ENCODE measurements at places on chromosomes 5 and 9.

DNA sequence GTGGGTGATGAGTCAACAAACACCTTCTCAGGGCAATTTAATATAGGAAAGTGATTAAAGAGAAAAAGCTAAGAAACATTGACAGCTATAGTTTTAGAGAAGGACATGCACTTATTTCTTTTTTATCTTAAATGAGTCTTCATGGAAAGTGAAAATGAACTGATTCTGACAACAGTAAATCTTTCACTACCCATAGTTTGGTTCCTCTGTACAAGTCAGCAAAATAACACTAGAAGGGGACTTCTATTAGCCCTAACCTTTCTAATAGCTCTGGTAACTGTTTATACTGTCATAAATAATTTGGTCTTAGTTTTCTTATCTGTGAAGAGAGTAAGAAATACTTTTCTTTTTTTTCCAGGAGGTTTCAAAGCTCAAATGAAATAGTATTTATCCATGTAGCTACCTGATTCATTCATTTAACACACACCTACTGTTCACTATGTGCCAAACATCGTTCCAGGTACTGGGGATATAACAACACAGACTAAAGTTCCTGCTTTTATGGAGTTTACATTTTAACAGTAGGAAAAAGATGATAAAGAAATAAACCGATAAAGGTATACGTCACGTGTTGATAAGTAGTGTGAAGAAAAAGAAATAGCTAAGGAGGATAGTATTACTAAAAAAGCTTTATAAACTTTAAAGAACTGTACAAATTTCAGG, 148.2 kb downstream of the PCSK1 start:
- DNase-seq: no peak

- no peak for DNase-seq
These were observed 176.4 kb downstream of the KIF4B start for GRCh38 chr5:155189981-155190380.

GRCh38 chr9:108162664-108163063, 673.1 kb upstream of the KLF4 start:
- no peak for DNase-seq

GRCh38 chr5:35138232-35138631, 90.5 kb upstream of the AGXT2 start:
- DNase-seq: no peak

DNA sequence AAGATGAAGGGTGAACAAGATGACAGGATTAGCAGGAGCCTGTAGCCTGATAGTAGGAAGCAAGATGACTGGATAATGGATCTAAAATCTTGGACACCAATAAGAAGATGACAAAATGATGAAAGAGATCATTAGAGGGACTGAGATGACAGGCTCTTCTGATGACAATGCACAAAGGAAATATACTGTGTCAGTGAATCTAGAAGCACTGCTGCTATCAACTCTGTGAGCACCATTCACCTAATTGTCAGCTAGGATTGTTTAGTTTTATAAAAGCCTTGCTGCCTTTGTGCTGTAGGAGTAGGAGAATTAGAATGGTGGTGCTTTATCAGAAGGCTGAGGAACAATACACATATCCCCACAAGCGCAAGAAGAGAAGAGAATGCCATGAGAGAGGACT, 1127.8 kb downstream of the DTWD2 start:
- no peak for DNase-seq

- no peak for DNase-seq
These were observed 15.9 kb downstream of the PLPP1 start for GRCh38 chr5:55518831-55519390.

DNA sequence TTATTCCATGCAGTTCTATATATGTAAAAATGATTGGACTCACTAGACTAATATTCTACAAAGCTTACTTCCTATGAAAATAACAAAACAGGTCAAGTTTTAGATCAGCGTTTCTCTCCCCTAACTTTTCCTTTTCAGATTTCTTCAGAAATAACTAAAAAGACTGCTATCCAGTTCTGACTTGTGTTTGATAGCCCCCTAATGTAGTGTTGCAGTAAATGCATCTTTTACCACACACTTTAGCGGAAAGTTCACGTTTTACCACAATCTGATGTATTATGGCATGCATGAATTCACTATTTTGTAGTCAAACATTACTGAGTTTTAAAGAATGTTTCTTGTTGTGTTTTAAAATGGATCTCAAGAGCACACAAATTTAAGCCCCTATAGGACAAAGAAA, 292.7 kb downstream of the RAB3C start:
- DNase-seq: no peak

DNA sequence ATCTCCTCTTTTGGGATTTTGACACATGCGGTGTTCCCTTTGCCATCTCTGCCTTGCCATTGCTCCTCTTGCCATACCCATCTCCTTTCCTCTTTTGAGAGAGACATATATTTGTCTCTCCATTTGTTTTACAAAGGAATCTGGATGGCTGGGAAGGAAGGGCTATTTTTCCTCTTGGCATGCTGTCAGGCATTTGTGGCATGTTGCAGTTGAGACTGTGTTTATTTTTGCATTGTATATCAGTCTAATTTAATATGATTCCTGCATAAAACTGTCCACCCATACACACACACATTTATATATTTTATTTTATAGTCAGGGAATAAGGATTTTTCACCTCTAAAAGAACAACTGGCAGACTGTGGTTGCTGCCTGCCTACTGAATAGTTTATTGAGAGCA, 1105.8 kb upstream of the SEMA6A start:
- no peak for DNase-seq

DNA sequence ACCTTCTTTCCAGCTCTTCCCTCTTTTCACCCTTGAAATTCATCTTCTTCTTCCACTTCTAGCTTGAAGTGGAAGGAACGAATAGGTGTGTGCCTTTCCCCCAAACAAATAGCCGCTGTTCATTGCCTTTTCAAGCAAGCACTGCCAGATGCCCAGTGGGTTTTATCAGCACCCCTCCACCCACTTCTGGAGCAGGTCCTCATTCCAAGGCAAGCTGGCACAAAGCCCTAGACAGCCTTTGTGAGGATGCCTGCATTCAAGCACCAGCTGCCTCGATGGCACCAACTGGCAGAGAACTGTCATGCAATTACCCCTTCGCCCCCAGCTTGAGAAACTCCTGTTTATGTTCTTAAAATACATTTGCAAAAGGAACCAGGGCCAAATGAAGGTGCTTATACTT, 36.5 kb downstream of the SERINC5 start:
- DNase-seq: no peak

GRCh38 chr5:139383993-139384590, 995 bp upstream of the SLC23A1 start:
- no peak for DNase-seq

GRCh38 chr9:106753155-106753671, 109.8 kb upstream of the ZNF462 start:
- no peak for DNase-seq

DNA sequence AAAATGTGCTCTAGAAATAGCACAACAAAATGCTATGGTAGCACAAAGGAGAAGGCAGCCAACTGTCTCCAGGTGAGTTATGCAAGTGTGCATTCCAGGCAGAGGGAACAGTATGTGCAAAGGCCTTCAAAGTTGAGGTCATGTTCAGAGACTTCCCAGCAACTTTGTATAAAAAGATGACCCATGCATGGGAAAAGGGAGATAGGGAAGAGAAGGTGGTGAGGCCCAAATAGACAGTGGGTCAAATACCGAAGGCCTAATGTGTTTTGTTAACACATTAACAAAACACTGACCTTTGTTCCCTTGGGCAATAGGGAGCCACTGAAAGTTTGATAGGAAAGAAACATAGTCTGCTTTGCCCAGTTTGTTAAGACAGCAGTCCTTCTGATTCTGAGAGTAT, 445.3 kb downstream of the EBF1 start:
- DNase-seq: no peak

DNA sequence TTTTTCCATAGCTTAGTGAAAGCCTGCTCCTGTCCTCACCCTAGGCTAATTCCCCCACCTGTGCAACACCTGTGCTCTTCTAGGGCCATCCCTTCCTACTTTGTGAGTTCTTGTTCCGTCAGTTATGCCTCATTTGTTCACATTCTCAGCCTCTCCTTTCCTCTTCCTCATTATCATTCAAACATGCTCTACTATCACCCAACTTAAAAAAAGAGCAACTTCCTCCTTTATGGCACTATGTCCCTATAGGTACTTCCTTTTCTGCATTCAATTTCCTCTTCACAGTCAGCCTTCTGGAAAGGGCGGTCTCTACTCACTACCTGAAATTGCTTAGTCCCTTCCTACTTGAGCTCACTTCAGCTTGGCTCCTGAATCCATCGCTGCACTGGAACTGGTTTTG, 111.8 kb upstream of the LHFPL2 start:
- no peak for DNase-seq

DNA sequence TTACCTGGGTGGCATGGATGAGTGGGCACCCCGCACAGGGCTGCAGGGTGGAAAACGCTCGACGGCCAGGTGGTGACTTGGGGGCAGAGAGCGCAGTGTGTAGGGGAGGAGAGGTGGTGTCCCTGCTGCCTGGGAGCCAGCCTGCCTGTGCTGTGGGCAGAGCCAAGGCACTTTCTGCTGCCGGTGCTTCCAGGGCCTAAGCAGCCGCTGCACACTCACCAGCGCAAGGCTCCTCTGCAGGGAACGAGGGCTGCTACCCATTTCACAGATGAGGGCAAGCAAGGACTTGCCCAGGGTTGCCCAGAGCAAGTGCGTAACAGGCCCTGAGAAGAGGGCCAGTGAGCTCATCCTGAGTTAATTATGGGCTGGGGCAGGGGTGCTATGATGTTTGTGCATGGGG, 62.5 kb downstream of the CRB2 start:
- no peak for DNase-seq

GRCh38 chr5:131303537-131303936, 39.7 kb downstream of the CDC42SE2 start:
- DNase-seq: no peak

DNA sequence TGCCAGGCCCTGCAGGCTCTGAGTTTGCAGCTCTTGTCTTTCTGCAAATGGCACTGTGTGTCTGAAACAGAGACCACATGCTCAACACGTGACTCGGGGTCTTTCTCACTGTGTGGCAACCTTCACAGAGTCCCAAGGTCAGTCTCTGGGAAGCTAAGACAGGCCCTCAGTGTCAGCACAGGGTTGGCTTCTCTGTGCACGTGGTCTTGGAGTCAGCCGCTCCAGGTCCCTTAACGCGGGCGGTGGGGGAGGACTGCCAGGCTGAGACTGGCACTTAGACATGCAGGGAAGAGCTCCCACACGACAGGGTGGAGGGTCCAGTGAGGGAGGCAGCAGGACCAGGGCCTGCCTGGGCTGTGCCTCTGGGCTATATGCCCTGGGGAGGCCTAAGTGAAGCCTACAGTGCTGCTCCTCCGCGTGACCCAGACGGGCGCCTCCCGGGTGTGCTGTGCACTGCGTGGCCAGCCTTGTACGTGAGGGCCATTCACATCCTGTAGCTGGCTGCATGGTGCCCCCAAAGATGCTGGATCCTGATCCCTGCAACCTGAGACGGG, 76.8 kb downstream of the ADAMTS2 start:
- no peak for DNase-seq

All from NCI-H146 (cell line).